ENCODE measurements at places on chromosomes 11 and 22.

DNA sequence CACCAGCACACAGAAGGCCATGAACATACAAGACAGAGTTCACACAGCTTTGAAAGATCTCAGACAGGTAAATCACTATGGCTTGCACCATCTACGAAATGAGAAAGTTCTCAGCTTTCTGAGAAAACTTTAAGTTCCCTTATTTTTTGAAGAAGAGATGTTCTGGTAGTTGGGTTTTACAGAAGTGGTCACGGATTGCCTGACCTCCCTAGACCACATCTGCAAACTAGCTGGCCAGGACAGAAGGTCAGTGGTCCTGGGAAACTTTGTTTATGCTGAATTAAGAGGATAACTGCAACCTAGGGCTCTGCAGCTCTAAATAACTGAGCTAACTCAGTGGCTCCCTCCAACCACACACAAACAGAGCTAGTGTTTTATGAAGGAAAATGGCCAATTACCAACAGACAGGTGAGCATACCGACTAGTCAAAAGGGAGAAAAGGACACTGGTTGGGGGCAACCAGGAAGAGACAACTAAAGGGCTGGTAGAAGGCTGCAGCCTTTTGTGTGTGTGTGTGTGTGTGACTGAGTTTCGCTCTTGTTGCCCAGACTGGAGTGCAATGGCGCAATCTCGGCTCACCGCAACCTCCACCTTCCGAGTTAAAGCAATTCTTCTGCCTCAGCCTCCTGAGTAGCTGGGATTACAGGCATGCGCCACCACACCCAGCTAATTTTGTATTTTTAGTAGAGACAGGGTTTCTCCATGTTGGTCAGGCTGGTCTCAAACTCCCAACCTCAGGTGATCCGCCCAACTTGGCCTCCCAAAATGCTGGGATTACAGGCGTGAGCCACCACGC, 8.5 kb upstream of the SCN2B start:
- DNase-seq = peak; percentile 62

DNA sequence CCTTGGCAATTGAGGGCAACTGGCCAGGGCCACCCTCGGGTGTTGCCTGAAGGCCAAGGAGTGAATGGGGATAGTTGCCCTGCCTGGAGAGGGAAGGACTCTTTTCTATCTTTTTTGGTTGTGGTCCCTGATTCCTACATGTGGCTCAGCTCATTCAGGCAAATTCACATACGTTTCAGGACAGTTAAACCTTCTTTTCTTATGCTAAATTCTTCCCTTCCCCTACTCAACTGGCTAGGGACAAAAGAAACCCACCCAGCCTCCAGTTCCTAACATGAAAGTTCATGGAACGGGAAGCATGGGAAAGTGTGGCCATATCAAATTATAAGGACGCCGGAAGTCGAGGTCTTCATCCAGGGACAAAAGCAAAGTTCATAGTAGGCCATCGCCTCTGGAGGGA, 26.3 kb upstream of the APLNR start:
- no peak for DNase-seq

- DNase-seq = no peak
Measured at GRCh38 chr22:49331223-49331815, 496.4 kb downstream of the BRD1 start.

DNA sequence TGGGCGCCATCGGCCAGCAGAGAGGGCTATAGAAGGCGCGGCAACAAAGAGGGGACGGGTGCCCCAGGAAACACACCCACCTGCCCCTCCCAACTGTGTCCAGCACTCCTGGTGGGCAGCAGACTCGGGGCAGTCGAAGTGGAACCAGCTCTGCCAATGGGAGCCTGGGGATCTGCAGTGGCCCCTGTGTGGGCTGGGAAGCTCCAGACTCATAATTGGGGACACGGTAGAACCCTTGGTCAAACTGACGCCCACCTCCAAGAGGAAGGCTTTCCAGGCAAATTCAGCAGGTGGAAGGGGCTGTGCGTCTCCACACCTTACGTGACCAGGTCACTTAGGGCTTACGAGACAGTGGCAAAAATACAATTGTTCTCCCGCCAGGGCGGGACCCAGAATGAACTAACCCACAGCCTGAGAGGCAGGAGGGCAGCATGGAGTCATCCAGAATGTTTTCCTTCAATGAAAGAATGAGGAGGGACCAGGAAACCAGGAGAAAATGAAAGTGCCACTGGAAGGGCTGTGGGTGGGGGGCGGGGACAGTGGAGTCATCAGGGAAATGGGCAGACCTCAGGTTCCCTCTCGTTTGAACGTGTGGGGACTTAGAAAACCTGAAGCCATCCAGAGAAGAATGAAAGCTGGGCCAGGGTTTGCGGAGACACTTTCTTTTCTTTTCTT, 53.2 kb upstream of the SHANK2 start:
- DNase-seq = no peak

GRCh38 chr11:68043349-68044144, 4.7 kb downstream of the TCIRG1 start:
- DNase-seq = peak; percentile 40

- DNase-seq = no peak
Measured at GRCh38 chr22:23520863-23521440, 59.1 kb downstream of the IGLL1 start.

GRCh38 chr11:12205330-12205729, 94.9 kb downstream of the MICAL2 start:
- DNase-seq = no peak
